ENCODE measurements at places on chromosomes 5 and 9.

- no peak for DNase-seq
Measured at GRCh38 chr9:97577051-97577450, 56.1 kb downstream of the TSTD2 start.

DNA sequence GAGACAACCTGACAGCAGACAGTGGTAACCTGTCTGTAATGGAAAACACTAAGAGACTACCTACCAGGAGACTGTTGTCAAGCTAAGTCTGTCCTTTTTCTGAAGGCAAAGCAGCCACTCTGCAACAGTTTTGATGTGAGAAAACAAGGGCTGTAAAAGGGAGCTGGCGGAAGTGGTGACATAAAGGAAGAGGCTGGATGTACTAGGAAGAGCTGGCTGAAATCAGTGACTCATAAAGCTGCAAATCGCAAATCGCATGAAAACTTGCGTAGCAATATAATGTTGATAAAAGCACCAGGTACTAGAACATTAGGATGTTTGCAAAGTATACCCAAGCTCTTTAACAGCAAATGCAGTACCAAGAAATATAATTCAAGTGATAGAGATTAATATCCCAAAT, 1.4 kb downstream of the NSUN2 start:
- DNase-seq: no peak

GRCh38 chr9:119005162-119005561, 364.1 kb downstream of the BRINP1 start:
- DNase-seq: no peak

GRCh38 chr5:36573438-36573837, 33.0 kb upstream of the SLC1A3 start:
- no peak for DNase-seq

DNA sequence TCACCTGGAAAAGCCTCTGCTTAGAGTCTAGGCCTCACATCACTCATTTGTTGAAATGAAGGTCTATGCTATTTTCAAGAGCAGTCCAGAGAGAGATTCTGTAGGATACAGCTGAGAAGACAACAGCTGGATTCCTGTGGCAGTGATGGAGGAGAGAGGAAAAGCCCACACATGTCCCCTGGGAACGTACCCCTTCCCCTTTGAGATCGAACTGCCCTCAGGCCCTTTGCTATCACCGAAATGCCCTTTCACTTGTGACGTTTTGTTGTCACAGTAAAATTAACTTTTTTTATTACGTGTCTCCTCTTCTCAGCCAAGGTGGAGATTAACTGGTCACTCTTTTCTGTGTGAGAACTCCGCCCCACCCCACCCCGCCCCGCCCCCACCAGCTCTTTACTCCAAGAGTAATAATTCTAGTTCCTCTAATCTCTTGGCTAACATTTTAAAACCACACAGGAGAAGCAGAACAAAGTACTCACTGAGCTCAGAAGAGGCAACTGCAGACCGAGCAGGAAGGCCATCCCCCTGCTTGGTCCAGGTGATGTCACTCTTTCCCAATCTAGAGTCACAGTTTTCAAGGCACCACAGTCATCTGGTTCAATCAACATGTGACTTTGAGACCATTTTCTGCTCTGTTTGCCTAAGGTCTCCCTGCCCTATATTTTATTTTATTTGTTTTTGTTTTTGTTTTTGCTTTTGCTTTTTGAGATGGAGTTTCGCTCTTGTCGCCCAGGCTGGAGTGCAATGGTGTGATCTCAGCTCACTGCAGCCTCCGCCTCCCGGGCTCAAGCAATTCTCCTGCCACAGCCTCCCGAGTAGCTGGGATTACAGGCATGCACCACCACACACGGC, 105.6 kb downstream of the SUSD1 start:
- peak; percentile 91 for DNase-seq

- no peak for DNase-seq
Measured at GRCh38 chr5:169768416-169768815, 131.3 kb downstream of the DOCK2 start.

GRCh38 chr9:93059011-93059714, 662 bp downstream of the SUSD3 start:
- DNase-seq: peak; percentile 56

GRCh38 chr5:36935805-36936204, 59.2 kb downstream of the NIPBL start:
- no peak for DNase-seq

DNA sequence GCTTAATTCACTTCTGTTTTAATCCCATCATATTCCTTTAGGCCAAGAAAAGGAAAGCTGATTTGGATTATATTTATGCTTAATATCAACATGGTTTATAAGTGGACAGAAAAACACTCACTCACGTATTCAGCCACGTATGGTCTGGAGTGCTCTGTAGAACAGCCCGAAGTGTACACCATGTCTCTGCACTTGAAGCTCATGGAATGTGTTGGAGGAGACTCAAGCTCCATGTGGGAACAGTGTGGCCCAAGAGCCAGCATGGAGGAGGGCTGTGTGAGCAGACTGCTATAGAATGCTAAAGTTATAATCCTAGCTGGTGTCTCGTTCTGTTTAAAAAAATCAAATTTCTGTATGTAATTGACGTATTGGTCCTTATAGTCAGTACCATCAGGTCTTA, 32.9 kb downstream of the OTULINL start:
- DNase-seq: no peak

GRCh38 chr5:19172926-19173470, 815.0 kb downstream of the CDH18 start:
- no peak for DNase-seq

GRCh38 chr9:99296291-99296951, 74.3 kb downstream of the SEC61B start:
- DNase-seq: no peak

GRCh38 chr9:108108852-108109448, 619.4 kb upstream of the KLF4 start:
- no peak for DNase-seq

DNA sequence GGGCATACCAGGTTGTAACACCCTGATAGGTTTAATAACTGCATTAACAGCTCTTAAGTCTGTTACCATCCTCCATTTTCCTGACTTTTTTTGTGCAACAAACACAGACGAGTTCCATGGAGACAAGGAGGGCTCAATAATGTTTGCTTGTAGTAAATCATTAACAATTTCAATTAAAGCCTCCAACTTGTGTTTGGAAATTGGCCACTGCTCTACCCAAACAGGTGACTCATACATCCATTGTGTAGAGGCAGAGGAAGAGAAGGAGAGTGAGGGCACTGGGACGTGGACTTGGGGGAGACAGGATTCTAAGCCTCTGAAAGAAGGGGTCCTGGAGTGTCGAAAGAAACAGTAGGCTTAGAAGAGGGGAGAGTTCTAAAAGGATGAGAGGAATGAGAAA, 213.6 kb upstream of the KCNN2 start:
- DNase-seq: no peak

DNA sequence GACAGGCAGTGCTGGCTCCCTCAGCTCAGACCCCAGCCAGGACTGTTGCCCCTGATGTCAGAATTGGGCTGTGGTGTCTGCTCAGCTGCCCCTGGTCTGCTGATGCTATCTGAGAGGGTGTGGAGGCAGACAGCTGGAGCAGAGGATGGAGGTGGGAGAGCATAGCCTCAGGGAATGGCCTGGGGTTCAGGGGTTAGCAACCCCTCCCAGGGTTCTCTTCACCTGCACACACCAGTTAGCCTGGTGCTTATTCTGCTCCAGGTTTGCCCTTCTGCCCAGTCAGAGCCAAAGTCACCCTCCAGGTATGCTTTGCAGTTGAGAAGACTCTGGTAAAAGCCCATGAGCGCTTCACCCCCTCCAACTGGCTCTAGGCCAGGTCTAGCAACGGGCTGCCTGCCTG, 109.8 kb downstream of the SAXO1 start:
- DNase-seq: no peak

GRCh38 chr5:167814828-167815227, 476.6 kb upstream of the WWC1 start:
- DNase-seq: no peak

- DNase-seq: peak; percentile 33
Measured at GRCh38 chr5:83608122-83608521, 112.5 kb downstream of the HAPLN1 start.

DNA sequence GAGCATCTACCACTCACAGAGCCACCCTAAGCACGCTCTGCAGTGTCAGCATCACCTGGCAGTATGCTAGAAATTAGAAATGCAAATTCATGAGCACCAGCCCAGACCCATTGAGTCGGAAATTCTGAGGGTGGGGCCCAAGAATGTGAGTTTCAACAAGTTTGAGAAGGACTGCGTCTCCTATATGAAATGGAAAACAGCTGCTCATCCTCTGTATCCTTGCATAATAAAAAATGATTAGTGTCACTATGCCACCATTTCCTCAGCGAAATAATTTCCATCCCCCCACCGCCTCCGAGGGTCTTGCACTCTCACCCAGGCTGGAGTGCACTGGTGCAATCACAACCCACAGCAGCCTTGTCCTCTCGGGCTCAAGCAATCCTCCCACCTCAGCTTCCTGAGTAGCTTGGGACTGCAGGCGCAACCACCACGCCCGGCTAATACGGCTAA, 1.3 kb upstream of the IQGAP2 start:
- DNase-seq: peak; percentile 56

DNA sequence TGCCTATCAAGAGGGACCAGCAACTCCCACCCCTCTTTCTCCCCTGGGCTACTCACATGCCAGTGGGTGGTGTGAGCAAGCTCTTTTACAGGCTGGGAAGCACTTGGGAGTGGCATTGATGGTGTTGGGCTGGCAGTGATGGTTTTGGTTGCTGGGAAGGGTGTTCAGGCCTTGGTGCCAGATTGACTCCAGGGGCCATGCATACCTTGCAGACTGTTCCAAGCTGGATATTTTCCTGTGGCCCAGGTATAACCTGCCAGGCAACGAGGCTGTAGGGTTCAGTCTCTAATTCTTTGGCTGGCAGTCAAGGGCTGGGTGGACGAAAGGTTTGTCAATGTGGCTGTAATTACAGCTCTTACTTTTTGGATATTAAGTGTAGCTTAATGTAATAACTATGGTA, 177.3 kb downstream of the MACROH2A1 start:
- no peak for DNase-seq

DNA sequence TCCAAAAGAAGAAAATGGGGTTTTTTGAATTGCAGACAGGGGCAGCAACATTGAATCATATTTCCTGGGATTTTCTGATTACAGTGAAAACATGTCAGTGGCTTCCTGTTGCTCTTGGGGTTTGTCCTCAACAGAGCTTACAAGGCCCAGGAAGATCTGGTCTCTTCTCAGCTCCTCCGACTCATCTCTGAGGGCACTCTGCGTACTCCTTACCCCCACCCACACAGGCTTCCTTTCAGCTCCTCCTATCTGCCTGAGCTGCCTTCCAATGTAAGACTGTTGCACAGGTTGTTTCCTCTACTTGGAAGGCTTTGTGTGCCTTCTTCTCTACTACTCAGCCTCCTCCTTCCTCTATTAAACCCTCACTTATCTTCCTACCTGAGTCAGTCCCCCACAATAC, 245.1 kb upstream of the MEF2C start:
- DNase-seq: peak; percentile 86

DNA sequence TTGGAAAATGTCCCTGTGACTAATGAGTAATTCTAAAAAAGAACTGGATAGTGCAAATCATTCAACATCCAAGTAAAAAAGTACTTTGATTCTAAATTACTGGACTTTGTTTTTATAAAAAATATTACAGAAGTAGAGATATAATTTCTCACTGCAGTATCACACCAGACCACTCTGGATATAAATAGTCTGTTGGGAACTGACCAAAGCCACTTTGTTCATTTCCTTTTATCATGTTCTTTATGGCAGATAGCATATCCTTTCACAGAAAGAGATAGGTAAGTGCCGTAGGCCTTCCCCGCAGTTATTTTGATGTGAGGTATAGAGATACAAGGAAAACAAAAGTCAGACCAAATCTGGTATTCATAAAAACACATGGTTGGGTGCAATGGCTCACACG, 827.4 kb upstream of the GRAMD2B start:
- no peak for DNase-seq

GRCh38 chr5:77311214-77311571, 100.7 kb downstream of the PDE8B start:
- DNase-seq: no peak

DNA sequence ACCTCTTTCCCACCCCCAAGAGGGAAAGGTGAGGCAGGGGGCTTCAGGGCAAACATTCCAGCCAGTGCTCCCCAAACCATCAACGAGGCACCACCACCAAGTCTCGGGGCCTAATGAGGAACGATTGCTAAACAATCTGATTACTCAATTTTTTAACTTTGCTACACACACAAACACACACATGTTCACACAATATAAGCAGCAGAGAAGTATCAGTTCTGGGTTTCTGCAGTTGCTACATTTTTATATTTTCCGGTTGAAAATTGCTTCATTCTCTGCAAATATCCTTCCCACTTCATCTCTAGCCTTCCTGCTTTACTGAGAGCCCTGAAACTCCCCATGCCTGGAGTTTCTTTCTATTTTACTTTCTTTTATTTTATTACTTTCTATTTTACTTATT, 60.2 kb downstream of the FEM1C start:
- DNase-seq: peak; percentile 63

GRCh38 chr9:28050941-28051340, 477.7 kb upstream of the C9orf72 start:
- no peak for DNase-seq

DNA sequence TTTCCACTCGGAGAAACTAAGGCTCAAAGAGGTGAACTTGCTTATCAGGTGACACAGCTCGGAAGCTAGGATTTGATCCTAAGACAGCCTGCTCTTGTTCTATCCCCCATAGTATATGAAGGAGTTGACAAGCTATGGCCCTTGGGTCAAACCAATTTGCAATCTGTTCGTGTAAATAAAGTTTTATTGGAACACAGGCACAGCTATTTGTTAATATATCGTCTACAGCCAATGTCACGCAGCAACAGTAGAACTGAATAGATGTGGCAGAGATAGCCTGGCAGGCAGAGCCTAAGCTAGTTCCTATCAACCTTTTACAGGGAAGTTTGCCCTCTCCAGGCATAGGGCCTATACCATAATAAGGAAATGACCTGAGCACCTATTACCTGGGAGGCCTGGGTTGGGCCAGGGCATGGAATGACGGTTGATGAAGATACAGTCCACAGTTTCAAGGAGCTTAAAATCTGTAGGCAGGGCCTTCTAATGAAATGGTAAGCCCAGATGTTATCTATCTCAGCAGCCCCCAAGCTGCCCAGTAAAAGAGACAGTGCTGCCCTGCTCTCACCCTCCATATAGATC, 179.0 kb downstream of the TTLL11 start:
- DNase-seq: no peak

GRCh38 chr5:94239266-94239665, 379.1 kb downstream of the KIAA0825 start:
- no peak for DNase-seq

GRCh38 chr5:92207151-92207550, 824.0 kb upstream of the ARRDC3 start:
- no peak for DNase-seq

DNA sequence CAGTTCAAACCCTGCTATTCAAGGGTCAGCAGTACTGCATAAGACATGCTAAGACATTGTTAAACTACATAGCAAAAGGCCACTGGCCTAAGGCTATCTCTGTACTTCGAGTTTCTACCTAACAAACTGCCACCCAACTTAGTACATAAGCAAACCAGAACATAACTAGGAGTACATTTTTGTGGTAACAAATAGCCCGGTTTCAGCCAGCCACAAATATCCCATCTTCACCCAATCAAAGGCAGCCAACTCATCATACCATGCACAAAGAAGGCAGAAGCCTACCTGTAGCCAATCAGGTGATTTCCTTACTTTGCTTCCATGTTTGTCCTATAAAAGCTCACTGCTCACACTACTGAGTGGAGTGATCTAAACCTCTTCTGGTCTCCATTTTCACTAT, 201.4 kb downstream of the SMARCA2 start:
- DNase-seq: no peak

GRCh38 chr5:34409373-34409772, 246.8 kb upstream of the RAI14 start:
- DNase-seq: no peak
